ENCODE measurements at places on chromosomes 4 and X.

GRCh38 chr4:20658456-20658855 is 41.8 kb upstream of the PACRGL start:
- no peak for DNase-seq

- DNase-seq: no peak
Measured at GRCh38 chrX:100600758-100601157, 16.0 kb downstream of the TNMD start.

DNA sequence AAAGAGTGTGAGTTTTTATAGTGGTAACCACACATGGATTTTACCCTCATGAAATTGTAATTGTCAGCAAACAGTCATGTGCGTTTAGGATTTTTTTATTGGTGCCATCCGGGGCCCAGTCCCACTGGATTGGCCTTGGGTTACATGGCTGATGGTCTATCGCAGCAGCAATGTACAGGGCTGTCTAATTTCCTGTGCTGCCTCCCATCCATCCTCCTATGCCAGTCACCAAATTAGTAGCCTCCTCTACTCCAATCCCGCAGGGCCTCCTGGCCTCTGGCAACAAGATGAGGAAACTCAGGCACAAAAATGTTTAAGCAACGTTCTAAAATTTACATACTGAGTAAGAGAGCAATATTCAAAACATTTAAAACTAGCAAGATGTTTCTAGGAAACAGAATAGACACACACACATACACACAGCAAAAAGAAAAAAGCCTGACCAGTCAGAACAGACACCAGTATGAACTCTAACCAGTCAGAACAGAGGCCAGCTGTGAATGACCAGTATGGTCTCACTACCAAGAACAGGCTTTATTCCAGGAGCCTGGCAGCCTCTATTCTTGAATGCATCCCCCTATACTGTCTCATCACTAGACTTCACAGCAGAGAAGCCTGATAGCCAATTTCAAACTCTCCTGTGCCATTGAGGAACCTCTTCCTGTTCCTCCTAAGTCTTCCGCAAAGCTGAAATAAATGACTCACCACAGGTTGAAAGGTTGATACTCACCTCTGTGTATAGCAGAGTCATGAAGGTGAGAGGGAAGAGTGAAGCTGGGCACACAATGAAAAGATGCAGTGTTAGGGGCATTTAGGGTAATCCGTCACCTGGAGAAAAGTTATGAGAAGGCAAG is 42.6 kb downstream of the CHRNA9 start:
- no peak for DNase-seq

GRCh38 chr4:161595230-161595771 is 568.5 kb downstream of the FSTL5 start:
- DNase-seq: no peak

DNA sequence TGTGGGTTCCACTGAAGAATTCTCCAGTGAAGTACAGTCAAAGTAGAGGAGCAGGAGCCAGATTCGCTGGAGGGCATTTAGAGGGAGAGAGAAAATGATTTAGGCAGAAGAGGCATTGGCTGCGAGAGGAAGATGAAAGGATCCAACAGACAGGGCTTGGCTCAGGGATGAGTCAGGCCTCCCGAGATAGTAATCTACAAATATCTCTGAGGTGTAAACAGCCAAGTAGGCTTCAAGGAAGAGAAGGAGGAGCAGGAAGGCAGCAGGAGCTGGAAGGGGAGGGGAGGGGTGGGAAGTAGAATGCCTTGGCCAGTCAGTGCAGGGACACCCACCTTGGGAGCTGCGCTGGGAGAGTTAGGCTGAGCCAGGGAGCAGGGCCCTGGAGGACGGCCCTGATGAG is 55.5 kb downstream of the PJA1 start:
- DNase-seq: no peak

DNA sequence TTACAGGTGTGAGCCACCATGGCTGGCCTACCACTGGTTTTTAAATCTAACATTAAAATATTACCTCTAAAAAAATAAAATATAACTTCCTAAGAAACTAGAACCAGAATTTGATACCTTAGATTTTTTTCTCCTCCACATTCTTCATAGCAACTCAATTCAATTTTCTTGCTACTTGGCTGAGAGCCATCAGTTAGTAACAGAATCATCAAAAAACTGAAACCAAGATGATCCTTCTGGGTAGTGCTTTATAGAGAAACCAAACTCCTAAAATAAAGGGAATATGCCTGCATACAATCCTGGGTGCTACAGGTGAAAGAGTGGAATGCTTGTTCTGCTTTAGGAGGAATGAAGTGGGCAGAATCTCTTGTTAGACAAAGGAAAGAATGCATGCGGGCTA is 64.4 kb downstream of the RPS3A start:
- no peak for DNase-seq

DNA sequence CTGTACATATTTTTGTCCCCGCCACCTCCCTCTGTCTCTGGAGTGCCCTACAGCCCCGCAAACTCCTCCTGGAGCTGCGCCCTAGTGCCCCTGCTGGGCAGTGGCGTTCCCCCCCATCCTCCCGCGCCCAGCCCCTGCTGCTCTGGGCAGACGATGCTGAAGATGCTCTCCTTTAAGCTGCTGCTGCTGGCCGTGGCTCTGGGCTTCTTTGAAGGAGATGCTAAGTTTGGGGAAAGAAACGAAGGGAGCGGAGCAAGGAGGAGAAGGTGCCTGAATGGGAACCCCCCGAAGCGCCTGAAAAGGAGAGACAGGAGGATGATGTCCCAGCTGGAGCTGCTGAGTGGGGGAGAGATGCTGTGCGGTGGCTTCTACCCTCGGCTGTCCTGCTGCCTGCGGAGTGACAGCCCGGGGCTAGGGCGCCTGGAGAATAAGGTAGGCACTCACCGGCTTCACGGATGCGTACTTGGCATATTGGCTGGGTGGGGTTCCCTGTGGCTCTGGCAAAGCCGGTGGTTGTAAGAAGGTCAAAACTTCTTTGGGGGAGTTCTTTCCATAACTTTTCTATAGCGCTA is 653 bp downstream of the HHIP start:
- DNase-seq: peak; percentile 7

DNA sequence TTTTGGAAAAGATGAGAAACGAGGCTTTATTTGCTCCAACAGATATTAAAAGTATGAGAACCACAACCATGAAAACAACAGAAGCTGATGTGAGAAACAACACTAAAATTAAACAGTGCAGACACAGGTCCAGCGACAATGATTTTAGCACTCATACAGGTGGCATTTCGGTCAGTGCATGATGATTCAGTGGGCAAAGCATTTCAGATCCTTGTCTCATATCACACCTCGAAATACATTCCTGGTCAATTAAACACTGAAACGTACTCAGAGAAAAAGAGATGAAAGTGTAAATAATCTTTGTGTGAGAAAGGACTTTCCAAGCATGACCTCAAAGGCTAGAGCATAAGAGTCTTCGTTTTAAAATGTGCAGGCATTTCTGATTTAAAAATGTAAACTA is 85.2 kb downstream of the ACOX3 start:
- no peak for DNase-seq

DNA sequence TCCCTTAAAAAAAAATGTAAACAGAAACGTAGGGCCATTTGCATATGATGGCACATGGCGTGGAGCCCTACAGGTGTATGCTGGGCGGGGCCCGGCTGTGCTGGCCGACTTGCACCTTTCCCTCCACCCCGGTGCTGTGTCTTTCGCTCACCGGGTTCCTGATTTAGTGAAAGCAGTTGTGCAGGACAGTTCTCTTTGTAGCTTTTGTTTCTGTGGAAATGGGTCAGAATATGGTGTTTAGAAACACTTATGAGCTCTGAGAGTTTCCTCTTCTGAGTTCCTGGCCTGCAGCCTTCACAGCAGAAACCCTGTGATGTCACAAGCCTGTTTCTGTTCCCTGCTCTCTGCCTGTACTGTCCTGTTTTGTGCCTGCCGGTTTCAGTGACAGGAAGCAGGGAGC is 22.5 kb upstream of the MSANTD1 start:
- DNase-seq: no peak

GRCh38 chr4:83855044-83855443 is 319.1 kb downstream of the GPAT3 start:
- DNase-seq: no peak

DNA sequence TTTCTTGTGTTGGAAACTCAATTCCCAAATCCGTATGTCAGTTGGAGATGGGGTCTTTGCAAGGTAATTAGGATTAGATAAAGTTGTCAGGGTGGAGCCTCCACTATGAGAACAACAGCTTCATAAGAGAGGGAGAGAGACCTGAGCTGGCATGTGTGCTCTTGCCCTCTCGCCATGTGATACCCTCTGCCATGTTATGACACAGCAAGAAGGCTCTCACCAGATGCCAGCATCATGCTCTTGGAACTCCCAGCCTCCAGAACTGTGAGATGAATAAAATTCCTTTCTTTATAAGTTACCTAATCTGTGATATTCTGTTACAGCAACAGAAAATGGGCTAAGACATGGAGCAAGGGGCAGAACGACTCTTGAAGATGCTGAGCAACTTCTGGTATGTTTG is 201.9 kb upstream of the BOD1L1 start:
- no peak for DNase-seq

GRCh38 chrX:40087425-40088298 is 10.1 kb downstream of the BCOR start:
- no peak for DNase-seq

- DNase-seq: no peak
Measured at GRCh38 chr4:23828020-23828715, 61.7 kb downstream of the PPARGC1A start.

GRCh38 chrX:13005661-13006473 is 31.0 kb downstream of the TMSB4X start:
- peak; percentile 39 for DNase-seq

- DNase-seq: no peak
Measured at GRCh38 chr4:52780206-52780605, 29.0 kb upstream of the ERVMER34-1 start.

- DNase-seq: no peak
Measured at GRCh38 chr4:169900241-169900845, 125.9 kb downstream of the MFAP3L start.

- no peak for DNase-seq
Measured at GRCh38 chr4:177064116-177064515, 245.6 kb upstream of the NEIL3 start.

DNA sequence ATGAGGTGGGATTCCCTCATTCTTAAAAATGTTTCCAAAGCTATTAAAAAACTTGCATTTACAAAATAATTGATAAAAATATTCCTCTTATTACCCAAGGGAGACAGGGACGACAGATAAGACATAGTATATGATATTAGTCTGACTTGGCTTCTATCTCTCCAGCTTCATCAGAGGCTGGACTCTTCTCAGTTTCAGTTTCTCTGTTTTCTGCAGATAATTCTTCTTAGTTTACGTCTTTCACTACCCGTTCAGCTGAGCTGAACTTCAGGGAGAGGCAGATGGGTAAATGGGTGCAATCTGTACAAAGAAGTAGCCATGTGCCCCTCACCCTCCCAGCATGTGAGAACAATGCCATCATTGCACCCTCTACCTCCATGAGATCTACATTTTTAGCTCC is 214.0 kb upstream of the SLIT2 start:
- DNase-seq: no peak

DNA sequence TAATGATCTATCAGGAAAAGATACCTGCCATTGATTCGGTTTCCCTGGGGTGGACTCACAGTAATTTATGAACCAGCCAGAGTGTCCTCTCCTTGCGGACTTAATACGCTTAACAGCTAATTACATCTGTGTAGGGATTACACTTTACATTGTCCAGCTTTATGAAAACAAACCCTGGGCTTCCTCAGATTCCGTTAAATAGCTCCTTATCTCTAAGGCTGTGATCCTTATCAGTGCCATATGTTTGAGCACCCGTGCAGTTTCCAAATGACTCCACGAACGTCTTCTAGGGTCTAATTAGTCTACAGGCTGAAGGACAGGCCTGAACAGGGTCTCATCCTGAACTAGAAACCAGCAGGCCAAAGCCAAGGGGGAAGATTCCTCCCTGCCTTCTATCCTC is 56.9 kb downstream of the KDR start:
- DNase-seq: no peak

- no peak for DNase-seq
Measured at GRCh38 chr4:10783351-10783750, 98.8 kb upstream of the CLNK start.

- no peak for DNase-seq
Measured at GRCh38 chr4:81217779-81218178, 2.8 kb upstream of the PRKG2 start.

GRCh38 chrX:131544218-131544617 is 344 bp downstream of the OR13H1 start:
- no peak for DNase-seq

DNA sequence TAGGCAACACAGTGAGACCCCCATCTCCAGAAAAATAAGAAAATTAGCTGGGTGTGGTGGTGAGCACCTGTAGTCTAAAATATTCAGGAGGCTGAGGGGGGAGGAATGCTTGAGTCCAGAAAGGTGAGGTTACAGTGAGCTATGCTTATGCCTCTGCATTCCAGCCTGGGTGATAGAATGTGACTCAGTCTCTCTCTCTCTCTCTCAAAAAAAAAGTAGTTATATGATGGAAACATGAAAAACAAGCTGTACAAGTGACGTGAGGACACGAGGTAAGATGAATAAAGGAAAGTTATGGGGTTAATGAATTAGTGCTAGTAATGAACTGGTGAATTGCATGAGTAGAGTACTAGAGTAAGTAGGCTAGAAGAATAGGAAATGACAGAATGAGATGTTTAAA is 21.8 kb upstream of the CAMK2D start:
- DNase-seq: no peak

- no peak for DNase-seq
Measured at GRCh38 chrX:24646745-24647182, 383 bp downstream of the PCYT1B start.

GRCh38 chrX:144681501-144681900 is 565.8 kb upstream of the SPANXN1 start:
- no peak for DNase-seq

DNA sequence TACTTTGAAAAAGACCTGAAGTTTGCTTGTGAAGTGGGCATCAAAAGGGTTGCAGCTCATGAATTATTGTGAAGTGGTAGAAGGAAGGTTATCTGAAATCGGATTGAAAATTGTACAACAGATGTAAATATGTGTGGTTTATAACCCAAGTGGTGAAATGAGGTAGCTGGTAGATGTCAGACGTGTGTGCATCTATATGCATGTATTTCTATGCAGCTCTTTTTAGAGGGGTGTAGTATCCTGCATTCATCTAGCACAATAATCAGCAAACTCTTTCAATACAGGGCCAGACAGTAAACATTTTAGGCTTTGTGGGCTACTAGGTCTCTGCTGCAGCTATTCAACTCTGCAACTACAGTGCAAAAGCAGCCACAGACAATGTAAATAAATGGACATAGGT is 9.4 kb downstream of the ATRX start:
- no peak for DNase-seq

DNA sequence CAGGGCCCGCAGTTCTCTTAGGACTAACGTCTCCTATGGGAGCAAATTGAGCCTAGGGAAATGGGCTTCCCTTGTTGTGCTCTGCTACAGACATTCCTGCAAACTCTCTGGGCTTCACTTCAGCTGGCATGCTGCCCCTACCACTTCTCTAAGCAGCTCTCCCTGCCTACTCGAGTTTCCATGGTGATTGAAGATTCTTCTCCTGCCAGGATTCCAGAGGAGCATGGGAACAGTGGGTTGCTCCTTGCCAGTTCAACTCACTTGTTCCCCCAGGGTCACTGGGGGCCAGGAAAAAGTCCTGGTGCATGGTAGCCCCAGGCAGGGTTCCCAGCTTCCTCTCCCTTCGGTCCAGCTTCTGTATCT is 21.1 kb upstream of the WDR17 start:
- DNase-seq: no peak
